K562 (cell line): ENCODE measurements at places on chromosomes 2 and 18.

DNA sequence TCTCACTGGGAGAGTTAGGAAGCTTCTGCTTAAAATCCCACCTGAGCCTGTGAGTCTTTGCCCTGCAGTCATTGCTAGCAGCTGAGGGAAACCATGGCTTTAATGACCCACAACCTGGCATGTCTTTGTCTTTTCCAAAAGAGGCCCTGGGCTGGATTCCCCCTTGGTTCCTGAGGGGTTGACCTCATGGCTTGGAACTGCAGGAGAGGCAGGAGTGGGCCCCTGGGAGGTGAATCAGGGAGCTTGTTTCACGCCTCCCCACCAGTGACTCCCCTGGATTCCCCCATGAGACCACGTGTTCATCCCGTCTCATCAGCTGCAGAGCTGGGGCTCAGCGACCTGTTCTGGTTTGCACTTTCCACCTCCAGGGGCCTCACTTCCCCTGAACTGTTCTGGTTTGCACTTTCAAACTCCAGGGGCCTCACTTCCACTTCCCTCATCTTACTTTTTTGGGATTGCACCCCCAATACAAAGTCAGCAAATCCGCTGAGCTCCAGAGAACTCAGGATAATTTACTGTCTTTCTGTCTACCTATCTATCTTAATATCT, 58.5 kb upstream of the TMEM18 start:
- DNase-seq: no peak

DNA sequence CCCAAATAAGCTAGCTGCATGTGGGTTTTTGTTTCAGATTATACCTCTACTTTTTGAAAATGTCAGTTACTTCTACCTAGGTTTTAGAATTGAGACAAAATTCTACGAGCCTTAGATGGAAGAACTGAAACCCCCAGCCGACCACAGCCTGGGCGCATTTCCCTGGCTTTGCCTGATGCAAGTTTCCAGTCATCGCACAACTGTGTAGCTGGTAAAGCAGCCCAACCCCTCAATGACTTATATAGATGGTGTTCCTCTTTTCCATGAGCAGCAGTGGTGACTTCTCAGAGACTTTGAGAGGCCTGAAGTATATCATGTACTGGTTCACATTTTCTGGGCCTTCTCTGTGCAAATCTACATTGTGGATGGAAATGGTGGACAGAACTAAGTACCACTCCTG, 515.4 kb upstream of the RAB6C start:
- DNase-seq: no peak

DNA sequence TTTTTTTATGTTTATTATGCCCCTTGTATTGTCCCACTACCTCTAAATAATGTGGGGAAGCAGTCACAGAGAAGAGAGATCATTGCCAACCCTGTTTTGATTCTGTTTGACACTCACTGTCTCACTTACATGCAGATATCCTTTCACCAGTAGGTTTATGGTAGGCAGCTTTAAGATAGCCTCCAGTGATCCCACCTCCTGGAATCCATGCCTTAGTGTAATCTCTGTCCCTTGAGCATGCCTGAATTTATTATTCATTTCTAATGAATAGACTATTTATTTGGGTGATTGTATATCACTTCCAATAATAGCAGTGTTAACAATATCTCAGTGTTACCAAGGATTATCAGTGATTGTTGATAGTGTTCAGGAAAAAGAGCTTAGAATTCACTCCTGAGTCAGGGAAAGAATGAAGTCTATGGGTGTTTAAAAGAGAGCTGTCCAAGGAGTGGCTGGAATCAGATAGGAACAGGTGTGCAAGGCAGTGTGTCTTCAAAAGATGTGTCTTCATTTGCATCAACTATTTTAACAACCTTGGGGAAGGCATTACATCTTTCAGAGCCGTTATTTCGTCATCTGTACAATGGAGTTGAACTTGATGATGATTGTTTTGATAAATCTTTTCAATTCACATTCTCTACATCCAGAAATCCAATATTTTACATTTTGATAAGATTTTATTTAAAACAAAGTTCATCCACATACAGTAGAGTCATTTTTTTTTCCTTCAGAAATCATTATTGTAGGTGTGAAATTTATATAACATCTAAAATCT, 31.9 kb downstream of the PKP4 start:
- no peak for DNase-seq

GRCh38 chr2:9570182-9571060, 14.8 kb upstream of the ADAM17 start:
- no peak for DNase-seq

DNA sequence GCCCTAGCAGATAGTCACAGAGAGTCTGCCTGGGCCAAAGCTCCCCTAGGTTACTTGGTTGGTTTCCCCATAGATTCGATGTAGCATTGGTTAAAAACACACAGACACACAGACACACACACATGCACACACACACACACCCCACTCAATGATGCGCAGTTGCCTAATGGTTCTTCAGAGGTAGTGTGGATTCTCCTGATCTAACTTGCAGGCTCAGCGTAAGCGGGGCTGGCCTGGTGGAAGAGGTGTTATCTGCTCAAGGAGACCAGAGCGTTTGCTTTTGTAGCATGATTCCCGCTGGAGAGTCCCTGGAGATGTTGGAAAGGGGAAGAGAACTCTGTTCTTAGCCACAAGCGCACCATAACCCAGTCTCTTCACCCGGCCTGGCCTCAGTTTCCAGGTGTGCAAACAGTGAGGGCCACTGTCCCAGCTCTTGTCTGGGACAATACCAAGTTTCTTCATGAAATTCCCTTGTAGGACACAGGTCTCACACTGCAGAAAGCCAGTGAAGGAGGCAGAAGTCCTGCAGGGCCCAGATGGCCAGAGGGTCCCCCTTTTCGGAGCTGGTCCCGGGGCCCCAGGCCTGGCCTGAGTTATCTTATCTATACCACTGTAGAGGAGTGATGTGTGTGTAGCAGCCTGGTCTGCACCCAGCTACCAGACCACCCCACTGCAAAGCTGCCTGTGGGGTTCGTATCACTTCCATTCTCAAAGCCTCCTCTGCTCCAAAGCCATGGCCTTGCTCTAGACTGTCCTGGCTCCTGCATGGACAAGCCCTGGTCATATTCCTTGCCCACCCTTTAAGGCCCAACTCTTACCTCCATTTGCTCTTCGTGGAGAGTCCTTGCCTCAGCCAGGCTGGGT, 3.7 kb downstream of the ACKR3 start:
- DNase-seq: no peak
